NCI-H524 treated with DMSO at 0.1 percent for 48 hours (cell line): ENCODE measurements at places on chromosomes 6 and 20.

- DNase-seq = no peak
Measured at GRCh38 chr20:5650280-5650691, 99.9 kb upstream of the SHLD1 start.

- no peak for DNase-seq
Measured at GRCh38 chr6:144134737-144135136, 15.6 kb upstream of the STX11 start.

DNA sequence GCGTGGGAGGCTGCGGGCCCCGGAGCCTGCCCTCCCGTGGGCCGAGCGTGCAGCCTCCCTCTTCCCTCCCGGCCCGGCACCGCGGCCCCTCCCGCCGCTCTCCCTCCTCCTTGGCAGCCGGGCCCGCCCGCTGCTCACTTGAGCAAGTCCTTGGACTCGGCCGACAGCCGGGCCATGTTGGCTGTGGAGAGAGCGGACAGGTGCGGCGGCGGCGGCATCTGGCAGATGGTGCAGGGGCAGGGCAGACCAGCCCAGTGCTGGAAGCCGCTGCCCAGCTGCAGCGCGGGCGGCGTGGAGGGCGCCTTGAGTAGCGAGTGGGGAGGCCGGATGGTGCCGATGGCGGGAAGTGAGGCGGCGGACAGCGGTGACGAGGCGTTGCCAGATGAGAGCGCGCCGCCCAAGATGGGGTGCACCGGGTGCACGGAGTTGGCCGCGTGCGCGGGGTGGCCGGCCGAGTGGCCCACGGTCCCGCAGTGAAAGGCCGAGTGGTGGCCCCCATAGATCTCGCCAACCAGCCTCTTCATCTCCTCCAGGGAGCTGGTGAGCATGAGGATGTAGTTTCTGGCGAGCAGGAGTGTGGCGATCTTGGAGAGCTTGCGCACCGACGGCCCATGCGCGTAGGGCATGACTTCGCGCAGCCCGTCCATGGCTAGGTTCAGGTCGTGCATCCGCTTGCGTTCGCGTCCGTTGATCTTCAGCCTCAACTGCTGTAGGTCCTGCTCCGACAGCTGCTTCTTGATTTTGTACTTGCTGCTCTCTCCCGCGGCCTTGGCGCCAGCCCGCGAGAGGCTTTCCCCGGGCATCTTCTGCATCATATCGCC, 766 bp downstream of the OLIG3 start:
- DNase-seq = peak; percentile 84

DNA sequence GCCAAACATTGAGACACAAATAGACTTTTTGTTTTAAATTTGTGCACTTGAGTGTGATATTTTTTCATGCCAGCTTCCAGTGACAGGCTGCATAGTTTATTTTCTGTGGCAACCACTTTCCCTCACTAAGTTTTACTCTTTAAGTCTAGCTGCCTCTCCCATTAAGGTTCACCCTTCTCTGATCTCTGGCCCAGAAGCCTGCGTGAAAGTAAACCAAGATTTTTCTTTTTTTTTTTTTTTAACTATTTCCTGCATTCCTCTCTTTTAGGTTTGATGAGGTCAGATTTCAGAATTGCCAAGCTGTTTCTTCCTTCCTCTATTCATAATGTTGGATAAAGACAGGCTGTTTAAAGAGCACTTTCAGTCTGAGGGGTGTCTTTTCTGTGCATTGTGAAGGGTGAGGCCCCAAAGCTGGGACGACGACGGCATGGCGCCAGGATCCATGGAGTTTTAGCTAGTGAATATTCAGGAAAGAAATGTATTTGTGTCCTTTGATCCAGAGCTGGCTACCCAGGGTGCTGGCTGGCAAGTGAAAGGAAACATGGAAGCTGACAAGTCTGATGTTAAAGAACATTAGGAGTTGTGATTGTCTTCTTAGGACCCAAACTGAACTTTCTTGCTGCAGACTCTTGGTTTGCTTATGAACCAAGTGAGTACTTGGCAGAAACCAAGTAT, 50.7 kb downstream of the DOK5 start:
- DNase-seq = no peak

DNA sequence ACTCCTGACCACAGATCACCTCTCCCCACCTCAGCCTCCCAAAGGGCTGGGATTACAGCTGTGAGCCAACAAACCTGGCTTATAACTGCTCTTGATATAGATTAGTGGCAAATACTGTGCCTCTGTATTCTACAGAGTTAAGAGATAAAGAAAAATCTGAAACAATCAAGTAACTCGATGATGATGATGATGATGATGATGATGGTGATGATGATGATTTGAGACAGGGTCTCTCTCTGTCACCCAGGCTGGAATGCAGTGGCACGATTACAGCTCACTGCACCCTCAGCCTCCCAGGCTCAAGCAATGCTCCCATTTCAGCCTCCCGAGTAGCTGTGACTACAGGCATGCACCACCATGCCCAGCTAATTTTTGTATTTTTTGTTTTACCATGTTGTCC, 66.3 kb upstream of the MAP7 start:
- no peak for DNase-seq

DNA sequence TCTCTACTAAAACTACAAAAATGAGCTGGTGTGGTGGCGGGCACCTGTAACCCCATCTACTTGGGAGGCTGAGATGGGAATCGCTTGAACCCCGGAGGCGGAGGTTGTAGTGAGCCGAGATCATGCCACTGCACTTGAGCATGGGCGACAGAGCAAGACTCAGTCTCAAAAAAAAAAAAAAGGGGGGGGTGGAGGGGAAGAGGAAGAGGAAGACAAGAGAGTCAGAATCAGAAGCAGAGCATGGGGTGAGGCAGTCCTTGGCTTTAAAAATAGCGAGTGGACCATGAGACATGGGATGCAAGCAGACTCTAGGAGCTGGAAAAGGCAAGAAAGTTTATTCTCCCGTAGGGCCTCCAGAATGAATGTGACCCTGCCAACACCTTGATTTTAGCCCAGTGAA, 3.9 kb upstream of the SLC9A8 start:
- DNase-seq = no peak

DNA sequence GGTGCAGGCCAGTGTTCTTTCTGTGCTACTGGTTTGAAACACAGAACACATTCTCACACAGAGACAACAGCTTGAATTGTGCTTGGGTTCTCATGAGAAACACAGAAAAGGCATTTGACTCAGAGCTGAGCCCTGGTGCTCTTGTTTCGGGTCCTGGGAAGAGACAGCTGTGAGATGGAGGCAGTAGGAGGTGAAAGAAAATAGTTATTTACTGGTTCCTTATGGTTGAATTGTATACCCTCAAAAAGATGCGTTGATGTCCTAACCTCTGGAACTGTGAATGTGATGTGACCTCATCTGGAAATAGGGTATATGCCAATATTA, 87.1 kb upstream of the RPS6KA2 start:
- no peak for DNase-seq

DNA sequence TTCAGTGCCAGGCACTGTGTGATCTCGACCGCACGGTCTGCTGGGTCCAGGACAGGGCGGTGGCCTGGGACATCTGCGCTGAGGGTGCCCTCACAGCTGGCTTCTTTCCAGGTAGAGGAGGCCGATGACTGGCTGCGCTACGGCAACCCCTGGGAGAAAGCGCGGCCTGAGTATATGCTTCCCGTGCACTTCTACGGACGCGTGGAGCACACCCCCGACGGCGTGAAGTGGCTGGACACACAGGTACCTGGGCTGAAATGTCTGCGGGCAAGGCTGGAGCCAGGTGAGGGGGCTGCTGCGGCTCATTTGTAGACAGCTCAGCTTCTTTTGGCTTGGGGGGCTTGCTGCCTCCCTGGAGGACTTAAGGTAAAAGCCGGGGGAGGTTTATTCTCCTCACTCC, 26.6 kb downstream of the PYGB start:
- no peak for DNase-seq

- DNase-seq = no peak
Measured at GRCh38 chr6:125931733-125932450, 24.7 kb upstream of the HINT3 start.

- no peak for DNase-seq
Measured at GRCh38 chr6:107931894-107932293, 26.1 kb downstream of the SEC63 start.

DNA sequence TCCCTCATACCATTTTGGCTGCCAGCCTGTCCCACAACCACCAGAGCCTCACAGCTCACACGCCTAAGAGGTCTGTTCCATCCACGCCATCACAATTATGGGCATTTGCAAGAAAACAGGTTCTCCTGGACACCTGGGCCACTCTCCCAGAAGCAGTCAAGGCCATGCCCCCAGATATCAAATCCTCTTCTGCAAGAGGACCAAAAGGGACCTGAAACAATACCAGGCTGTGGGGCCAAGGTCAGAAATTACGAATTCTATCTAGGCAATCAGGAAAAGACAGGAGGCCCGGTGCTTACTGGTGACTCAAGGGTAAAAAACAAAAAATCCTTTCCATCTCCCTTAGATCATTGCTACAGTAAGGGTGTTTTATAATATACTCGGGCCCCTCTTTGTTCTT, 69.8 kb downstream of the ZMYND8 start:
- DNase-seq = no peak

GRCh38 chr6:66771626-66772025, 1064.6 kb upstream of the EYS start:
- no peak for DNase-seq

DNA sequence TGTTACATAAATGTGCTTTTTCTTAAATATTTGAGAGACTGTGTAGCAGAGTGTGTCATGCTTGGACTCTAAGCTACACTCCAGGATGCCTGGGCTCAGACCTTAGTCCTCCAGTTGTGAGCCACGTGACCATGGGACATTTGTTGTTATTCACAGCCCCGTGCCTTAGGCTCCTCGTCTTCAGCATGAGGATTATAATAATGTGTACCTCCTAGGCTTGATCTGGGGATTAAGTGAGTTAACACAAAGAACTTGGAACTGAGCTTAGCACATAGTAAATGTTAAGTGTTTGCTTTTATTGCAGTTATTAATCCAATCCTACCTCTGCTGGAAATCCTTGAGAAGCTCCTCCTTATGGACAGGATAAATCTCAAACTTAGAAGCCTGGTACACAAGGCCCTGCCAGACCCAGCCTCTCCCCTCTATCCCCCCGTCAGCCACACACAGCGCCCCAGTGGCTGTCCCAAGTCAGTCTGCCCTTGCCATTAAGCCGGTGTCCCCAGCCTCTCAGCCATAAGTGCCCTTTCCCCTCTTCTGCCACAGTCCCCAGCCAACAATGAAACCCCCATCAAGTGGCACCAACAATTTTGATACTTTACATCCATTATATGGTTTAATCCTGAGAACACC, 177.5 kb downstream of the TMEM242 start:
- peak; percentile 99 for DNase-seq

DNA sequence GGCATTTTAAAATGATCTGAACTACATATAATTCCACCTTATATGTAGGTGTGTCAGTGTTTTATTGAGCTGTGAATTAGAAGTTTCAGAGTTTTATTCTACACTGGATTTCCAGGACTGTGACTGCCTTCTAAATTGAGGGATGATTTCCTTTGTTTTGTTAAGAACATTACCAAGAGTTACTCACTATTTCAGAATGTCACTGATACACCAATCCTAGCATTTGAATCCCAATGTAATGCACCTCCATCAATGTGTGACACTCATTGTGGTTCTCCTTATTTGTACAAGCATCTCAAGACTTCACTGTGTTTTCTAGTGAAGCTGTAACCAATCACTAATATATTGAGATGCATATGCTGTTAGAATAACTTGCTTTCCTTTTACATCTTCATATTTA, 86.8 kb downstream of the PLCB1 start:
- DNase-seq = no peak

DNA sequence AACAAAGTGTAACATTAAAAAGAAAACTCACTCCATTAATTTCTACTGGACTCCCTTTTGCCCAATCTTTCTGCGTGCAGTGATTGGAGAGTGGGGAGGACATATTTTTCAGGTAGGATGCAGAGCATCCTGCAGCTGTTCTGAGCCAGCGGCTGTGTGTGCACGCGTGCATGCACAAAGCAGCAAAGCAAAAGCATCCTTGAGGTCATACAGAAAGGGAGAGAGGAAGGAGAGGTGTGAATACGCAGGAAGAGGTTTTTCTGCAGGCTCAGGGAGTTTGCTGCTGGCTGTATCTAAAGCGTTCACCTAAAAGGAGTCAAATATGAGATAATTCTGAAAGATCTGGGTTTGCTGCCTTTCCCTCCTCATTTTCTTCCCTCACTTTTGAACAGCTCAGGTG, 108.4 kb downstream of the HUS1B start:
- no peak for DNase-seq

DNA sequence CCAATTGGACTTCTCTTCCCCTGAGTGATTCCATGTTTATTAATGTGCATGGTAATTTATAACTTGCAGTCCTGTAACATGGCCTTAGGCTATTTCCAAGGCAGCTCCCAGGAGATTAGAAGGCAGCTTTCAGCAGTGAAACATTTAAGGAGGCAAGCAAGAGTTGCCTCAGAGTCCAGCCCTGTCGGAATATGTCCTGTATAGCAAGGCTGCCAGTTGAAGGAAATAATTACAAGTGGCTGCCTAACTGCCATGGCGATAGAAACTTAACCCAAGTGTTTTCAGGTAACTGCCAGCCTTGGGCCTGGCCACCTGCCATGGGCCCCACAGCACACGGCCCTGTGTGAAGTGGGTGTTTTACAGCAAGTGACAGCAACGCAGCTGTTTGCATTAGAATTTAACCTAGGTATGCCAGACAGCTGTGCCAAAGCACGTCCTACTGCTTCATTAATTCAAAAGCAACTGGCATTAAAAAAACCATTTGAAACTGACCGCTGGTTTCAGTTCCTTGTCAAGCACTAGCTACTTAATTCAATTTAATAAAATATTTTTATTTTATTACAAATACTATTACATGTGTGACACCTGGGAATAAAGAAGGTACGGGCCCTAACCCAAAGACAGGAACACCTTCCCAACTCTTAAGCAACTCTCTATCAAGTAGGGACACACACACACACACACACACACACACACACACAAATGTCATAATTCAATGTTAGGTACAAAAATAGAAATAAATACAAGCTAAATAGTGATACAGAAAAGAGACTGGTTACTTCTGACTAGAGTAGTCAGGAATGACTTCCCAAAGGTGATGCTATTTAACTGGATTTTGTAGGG, 151.8 kb upstream of the HEY2 start:
- peak; percentile 89 for DNase-seq

DNA sequence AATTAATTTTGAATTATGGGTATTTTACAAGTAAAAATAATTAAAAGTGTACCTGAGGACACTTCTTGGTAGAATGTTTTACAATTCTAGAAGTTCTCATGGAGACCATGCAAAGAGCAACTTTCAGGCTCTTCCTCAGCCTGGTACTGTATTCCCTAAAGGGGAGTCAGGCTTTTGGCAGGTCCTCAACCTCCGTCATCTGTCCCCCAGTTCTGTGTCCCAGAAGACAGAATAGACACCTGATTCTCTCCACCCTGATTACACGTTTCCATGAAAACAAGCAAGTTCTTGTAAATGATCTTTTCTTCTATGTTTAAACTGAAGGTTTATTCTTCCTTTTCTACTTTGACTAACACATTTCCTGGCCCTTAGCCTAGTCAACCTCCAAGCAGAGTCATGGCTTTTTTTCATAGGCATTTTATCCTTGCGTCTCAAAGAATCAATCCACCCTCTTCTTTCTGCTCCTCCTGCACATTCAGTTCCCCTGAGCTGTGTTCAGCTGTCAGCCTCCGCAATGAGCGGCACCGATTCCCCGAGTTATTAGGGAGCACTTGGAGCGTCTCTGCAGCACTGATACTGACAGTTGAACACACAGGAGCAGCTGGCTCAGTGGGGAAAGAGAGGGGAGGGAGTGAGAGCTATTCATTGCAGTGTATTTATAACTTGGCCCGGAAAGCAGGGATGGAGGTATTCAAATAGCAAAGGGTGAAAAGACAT, 1082.4 kb upstream of the MAP3K7 start:
- no peak for DNase-seq
